ENCODE measurements at places on chromosomes 1 and 21.

DNA sequence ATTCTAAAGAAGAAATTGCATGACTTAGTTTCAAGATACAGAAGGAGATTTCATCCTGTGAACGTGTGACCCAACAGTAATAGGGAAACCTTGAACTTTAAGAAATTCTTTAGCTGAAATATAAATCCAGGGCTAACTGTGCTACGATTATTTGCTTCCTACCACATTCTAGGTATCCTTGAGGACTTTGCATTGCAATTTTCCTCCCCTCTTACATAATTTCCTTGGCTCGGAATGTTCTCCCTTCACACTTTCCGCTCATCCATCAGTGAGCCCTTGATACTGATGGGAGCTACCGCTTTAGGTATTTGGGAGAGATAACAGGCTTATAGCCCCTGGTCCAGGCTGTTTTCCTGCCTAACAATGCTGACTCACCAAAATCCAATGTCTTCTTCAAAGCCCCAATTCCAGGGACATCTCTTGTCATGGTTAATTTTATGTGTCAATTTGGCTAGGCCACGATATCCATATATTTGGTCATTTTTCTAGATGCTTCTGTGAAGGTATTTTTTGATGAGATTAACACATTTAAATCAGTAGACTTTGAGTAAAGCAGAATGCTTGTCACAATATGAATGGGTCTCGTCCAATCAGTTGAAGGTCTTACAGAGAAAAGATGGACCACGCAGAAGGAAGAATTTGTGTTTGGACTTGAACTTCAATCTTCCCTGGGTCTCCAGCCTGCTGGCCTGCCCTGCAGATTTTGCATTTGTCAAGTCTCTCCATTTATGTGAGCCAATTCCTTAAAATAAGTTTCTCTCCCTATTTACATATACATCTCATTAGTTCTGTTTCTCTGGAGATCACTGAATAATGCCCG lies 121.2 kb downstream of the PTPN14 start:
- no peak for DNase-seq

DNA sequence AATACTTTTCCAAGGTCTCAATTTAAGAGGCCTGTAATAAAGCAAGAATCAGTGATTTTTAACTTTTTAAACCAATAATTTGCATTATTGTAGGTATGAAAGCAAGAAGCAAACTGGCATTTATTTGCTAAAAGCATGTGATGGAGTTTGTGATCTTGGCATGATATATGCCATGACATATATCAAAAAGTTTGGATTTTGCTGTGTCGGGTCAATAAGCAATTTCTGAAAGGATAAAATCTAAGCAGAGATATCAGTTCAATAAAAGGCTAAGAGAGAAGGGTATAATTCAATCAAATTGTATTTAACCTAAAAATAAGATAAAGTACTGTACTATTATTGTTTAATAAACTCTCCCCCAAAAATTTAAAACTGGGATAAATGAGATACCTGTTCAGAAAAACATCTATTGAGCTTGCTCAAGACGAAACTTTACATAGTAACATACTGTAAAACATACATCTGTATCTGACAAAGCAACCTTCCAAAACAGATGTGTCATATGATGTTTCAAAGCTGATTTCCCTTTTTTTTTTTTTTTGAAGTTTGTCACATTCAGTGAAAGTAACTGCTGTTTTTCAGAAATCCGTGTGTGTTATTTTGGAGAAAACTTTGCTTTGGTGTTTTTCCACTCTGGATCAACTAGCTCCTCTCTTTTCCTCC lies 74.5 kb downstream of the TGFBR3 start:
- DNase-seq: no peak

- no peak for DNase-seq
These were observed 175.6 kb downstream of the CAMTA1 start for GRCh38 chr1:6960860-6961259.

GRCh38 chr1:178345807-178346206 lies 151.0 kb downstream of the CLEC20A start:
- no peak for DNase-seq

DNA sequence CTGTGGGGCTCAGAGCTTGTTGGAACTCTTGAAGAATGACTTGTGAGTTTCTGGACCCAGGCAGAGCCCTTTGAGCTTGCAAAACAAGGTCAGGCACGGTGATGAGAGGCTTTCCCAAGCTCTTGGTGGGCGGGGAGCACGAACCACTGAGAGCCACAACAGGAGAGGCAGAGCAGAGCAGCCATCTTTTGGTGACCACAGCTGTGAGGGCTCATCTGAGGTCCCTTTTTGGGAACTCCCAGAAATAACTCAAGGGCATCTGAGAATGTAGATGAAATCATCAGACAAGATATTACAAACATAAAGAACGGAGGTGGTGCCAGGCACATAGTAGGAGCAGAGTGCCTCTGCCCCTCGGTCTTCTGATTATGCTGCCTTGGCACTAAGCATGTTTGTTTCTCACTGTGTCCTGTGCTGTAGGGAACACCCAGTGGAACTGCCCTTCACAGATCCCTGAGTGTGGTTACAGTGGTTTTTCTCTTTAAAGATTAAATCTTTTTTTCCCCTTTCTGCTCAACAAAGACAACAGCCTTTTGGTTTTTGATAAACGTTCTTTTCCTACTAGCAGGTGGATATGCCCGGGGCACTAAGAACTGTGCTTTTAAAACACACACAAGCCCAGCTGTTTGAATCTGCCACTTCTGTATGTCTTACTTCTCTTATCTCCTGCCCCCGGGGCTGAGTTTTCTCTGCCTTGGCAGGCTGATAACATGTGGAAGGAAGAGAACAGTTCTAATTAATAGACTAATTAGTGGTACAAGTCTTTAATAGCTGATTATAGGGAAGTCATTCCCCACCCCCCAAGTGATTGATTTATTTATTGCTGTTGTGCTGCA lies 37.7 kb downstream of the CD34 start:
- no peak for DNase-seq

- DNase-seq: no peak
These were observed 692 bp upstream of the RALGPS2 start for GRCh38 chr1:178724376-178724727.

DNA sequence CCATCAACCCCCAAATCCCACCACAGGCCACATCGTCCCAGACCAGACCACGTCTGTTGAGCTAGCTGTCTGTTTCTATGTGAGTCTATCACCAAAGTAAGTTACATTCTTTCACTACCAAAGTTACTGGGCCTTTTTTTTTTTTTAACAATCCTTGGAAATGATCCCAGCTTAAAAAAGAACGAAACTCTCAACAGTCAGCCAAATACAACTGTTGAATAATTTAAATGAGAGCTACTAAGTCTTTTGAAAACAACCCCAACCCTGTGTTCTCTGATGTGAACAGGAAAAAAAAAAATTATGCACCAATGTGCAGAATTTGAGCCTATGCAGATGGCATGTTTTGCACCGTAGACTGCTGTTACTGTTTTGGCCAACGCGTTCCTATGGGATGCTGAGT lies 134.0 kb upstream of the ETS2 start:
- no peak for DNase-seq

DNA sequence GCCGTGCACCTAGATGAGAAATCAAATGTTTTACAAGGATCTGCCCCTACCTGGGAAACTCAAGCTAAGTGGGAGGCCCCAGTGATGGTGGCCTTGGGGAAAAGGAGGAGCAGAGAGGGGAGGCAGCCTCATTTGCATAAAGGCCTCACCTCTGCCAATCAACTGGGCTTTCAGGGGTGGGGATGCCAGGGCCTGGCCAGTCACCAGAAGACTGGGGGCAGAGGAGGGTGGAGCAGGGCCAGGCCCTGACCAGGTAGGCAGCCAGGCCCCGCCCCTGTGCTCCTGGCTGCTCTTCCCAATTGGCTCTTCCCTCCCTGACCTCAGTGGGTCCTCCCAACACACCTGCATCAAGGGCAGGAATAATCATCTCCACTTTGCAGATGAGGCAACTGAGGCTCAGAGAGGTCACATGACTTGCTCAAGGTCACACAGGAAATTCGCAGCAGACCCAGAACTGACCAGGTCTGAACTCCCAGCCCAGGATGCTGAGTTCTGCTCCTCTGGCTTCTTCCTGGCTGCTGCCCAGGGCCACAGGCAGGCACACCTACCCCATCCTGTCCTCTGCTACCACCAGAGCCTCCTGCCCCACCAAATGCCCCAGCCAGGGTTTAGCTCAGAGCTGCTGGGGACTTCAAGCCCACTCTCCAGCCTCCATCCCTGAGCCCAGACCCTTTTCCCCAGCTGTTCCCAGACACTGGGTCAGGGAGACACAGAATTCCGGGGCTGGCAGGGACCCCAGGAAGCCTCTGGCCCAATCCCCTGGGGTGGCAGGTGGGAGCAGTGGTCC lies 677.9 kb downstream of the MATN1 start:
- no peak for DNase-seq

DNA sequence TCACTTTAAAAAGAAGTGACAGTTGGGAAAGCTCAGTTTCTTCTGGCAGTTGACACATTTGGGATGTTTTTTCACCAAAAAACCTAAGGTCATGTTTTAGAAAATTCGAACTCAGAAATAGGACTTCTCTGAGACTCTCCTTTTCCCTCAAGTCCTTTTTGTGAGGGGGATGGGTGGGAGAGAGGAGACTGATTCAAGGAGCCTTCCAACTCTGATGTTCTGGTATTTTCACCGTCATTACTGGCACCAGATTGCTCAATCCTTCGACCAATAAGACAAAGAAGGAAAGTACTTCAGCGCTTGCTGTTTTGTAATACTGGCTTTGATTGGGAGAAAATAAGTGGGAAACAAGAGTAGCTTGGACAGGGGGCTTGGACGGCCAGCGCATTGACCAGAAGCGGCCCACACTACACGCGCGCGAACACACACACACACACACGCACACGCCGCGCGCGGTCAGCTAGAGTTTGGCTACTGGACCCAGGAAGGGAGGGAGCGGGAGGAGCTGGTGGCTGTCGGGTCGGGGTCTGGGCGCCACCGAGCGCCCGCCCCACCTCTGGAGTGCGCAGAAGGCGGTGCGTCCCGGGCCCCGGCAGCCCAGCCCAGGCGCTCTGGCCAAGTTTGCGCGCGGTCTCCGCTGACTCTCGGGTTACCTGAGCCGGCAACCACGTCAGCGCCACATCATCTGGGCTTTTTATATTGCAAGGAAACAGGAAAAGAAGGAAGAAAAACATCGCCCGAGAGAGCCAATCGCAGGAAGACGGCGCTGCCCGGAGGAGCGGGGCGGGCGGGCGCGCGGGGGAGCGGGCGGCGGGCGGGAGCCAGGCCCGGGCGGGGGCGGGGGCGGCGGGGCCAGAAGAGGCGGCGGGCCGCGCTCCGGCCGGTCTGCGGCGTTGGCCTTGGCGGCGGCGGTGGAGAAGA lies at the start of gene KCNK1:
Gene KCNK1, plus strand, starts transcription at position 855 of the 921 bp plus-strand sequence. Its CDS starts 66 bp downstream, at position 921.
- DNase-seq: peak; percentile 56

DNA sequence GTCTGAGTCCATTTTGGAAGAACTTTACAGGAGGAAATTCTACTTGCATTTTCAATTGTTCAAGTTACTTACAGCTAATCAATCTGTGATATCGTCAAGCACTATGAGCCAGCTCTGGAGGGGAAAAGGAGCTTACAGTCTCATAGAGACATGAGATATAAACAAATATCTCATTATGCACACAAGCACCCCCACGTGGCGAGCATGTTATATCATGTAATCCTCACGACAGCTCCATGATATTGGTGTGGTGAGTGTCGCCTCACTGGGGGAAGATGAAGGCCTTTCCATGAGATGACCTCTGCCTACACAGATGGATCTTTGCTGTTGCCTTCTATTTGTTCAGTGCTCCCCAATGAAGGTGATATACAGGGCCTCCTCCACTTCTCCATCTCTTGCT lies 34.6 kb downstream of the TNR start:
- DNase-seq: no peak

DNA sequence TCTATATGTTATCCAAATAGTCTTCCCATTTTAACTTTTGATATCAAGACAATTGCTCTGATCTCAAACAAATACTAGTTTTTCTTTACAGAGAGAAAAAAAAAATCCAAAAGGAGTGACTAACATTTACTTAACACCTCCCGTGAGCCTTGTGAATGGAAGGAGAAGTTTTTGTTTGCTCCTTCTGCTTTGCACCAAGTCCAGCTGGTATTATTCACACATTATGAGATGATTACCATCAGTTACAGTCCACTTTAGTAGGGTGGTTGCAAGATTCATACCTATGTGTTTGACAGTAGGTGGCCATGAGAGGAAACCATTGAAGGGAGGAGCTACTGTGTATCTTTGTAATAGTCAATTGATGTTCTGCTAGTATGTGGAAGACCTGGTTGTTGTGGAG lies 443.4 kb upstream of the ZP4 start:
- DNase-seq: no peak

DNA sequence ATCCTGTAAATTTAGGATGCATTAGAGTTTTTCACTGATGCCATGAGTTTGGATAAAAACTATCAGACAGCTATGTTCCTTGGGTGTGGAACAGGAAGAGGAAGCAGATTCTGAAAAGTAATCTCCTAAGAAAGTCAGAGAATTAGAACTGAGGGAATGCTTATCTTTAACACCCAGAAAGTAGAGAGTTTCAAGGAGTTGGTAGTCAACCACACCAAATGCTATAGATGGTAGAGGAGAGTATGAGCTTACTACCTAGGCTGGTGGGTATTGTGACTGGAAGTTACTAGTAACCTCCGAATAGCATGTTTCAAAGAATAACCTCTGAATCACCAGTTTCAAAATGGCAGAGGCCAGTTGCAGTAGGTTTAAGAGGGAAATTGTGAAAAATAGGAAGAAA lies 288.0 kb downstream of the HMCN1 start:
- no peak for DNase-seq

DNA sequence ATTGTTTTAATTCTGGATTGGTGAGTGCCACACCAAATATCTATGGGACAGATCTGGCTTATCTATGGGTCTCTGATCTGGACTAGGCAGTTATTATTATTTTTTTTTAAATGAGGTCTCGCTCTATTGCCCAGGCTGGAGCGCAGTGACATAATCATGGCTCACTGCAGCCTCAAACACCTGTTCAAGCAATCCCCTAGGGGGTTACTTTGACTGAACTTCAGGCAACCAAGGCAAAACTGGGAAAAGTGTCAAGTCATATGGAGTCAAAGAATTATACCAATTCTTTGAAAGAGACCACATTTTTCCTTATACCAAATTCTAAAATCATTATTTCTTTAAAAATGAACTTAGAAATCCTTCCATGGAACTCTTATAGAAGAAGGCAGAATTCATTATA lies 129.1 kb upstream of the HOOK1 start:
- no peak for DNase-seq

DNA sequence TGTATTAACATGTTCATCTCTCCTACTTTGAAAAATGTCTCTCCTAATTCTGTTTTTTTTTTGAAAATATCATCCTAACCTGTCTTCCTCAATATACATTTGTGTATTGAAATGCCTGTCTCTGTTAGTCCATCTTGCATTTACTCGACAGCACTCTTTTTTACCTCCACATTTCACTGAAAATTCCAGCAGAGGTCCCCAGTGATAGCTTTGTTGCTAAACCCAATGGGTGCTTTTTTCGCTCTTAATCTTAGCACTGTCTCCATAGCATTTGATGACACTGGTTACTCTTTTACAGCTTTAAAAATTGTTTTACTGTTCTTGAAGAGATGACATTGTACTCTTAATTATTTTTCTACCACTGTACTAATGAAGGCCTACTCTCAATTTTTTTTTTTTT lies 10.8 kb downstream of the OSBPL9 start:
- DNase-seq: no peak

DNA sequence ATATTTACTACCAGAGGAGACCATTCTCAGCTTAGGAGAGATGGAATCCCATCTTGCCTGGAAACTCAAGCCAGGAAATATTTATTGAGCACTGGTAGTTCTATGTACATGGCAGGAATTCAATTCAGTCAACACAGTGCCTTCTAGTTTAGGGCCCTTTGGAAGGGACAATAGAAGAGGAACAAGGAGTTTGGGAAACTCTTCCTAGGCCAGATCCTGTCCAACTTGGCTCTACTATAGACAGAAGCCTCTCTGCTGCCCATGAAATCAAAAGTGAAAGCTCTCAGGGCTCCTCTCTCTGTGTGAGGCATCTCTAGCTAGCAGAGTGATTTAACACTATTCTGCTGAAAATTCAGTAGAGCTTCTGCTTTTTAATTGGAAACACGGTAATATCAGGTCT lies 244.6 kb upstream of the MAP1LC3C start:
- no peak for DNase-seq

All from glutamatergic neuron (in vitro differentiated cells).